Activated B cell treated with CpG ODN at 0.5 μM for 24 hours (primary cell): ENCODE measurements at places on chromosomes 1 and 21.

DNA sequence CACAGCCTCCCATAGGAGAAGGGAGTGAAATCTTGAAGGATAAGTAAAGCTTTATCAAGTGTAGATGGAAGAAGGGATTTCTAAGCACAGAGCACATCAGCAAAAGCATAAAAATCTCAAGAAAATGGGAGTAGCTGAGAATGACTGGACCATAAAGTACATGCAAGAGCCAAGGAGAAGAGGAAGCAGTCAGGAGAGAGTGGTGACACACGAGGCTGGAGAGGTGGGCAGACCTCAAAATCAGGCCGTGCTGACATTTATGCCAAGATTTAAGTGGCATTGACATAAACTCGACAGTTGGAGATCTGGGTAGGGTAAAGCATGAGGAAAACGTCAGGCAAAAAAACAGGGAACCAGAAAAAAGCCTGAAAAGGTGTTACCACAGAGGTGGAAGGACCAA, 62.3 kb downstream of the GFI1 start:
- no peaks in the 10 kb centered on the region for H3K36me3 ChIP-seq
- no peaks in the 10 kb centered on the region for H3K4me1 ChIP-seq
- H3K4me3 ChIP-seq = no peak overlapping the region
- H3K27me3 ChIP-seq = peaks cover 2% of the 10 kb centered on the region

DNA sequence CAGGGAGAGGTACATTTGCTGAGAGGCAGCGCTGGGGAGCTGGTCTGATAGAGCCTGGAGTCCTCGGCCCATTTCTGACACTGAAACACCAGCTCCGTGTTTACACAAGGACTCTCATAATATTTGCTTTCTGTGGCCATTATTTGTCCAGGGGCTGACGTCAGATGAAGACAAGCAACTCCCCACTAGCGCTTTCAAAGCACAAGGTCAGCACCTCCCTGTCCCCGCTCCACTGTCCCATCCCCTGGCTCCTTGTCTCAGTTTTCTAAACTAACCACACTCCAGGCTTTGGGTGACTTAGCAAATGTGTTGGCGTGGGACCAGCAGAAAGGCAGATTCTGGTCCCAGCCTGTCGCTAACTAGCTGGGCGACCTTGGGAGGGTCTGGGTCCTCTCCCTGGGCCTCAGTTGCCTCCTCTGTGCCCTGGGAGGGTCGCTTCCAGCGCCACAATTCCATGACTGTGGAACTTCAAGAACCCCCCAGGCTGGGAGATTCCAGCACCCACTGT, 37.4 kb upstream of the ZBTB40 start:
- H3K36me3 ChIP-seq = no peaks in the 10 kb centered on the region
- no peak overlapping the region for H3K27ac ChIP-seq
- H3K4me1 ChIP-seq = peaks cover 5% of the 10 kb centered on the region
- no peak for DNase-seq

DNA sequence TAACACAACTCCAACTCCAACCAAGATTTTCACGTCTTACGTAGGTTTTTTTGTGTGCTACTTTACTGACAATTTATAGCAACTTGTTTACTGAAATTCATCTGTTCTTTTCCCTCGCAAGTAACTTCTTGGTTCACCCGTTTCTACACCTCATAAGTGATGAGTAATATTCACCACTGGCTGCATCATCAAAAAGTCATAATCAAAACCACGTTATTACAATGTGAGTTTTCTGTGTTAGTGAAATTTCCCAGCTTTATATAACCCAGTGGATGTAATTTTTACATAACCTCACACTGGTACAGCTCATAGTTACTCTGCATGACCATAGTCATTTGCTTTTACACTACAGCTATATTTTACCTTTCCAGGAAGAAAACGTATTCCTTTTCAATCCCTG, 401.1 kb upstream of the LYPLAL1 start:
- no peaks in the 10 kb centered on the region for H3K36me3 ChIP-seq
- H3K27me3 ChIP-seq = no peaks in the 10 kb centered on the region
- H3K27ac ChIP-seq = no peak overlapping the region
- H3K4me1 ChIP-seq = no peaks in the 10 kb centered on the region
- DNase-seq = no peak

GRCh38 chr1:160826546-160826945, 30.6 kb downstream of the LY9 start:
- peak overlapping the region; percentile 63 for H3K27ac ChIP-seq
- H3K4me1 ChIP-seq = peaks cover 7% of the 10 kb centered on the region
- H3K27me3 ChIP-seq = no peaks in the 10 kb centered on the region
- peaks cover 83% of the 10 kb centered on the region for H3K36me3 ChIP-seq

- H3K36me3 ChIP-seq = no peaks in the 10 kb centered on the region
- H3K27me3 ChIP-seq = no peaks in the 10 kb centered on the region
- DNase-seq = no peak
- no peak overlapping the region for H3K4me3 ChIP-seq
- H3K4me1 ChIP-seq = no peaks in the 10 kb centered on the region
Observed at GRCh38 chr21:15408089-15408488, 321.7 kb upstream of the USP25 start.

- DNase-seq = no peak
- no peak overlapping the region for H3K27ac ChIP-seq
- peaks cover 2% of the 10 kb centered on the region for H3K4me1 ChIP-seq
- H3K36me3 ChIP-seq = peaks cover 54% of the 10 kb centered on the region
- H3K4me3 ChIP-seq = no peak overlapping the region
Observed at GRCh38 chr21:37507716-37508115, 141.1 kb downstream of the DYRK1A start.

DNA sequence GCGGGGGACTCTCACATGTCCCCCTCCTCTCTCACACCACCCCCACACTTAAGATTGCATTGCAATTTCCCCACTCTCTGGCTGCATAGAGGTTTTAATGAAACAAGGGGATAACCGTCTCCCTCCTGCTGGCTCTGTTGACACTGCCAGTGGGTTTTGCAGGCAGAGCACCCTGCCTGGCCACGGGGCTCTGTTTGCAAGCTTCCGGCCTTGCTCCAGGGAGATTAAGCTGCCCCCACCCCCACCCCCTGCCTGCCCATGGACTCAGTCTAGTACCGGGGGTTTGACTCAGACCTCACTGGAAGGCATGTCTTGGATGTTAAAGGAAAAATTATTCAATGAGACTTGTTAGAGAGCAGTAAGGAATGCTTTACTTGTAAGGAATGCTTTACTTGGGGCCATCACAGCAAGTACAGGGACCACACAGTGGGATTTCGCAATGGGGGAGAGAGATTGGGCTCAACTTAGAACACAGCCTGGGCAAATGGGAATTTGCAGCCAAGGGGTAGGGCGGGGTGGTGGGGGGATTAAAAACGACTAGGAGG, 101.0 kb downstream of the AJAP1 start:
- no peaks in the 10 kb centered on the region for H3K27me3 ChIP-seq
- no peaks in the 10 kb centered on the region for H3K4me1 ChIP-seq
- DNase-seq = no peak
- no peaks in the 10 kb centered on the region for H3K36me3 ChIP-seq
- no peak overlapping the region for H3K4me3 ChIP-seq

DNA sequence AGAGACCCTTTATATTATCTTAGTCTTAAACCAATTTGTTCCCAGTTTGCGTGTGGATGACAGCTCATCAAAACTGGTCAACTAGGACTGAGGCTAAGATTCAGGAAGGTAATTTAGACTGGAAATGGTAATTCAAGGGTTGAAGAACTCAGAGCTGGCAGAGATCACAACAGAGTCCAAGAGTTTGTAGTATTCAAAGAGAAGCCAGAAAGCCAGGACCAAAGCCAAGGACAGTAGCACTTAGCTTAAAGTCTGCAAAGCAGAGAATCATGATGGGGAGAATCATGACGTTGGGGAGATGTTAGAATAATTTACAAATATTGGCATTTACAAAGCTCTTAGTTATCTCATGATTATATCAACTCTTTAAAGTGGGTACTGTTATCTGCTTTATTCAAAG, 32.6 kb downstream of the RNF11 start:
- H3K36me3 ChIP-seq = peaks cover 29% of the 10 kb centered on the region
- H3K27ac ChIP-seq = peak overlapping the region; percentile 79
- peaks cover 36% of the 10 kb centered on the region for H3K4me1 ChIP-seq
- no peak for DNase-seq
- H3K4me3 ChIP-seq = peak overlapping the region; percentile 42
- no peaks in the 10 kb centered on the region for H3K27me3 ChIP-seq

- no peak overlapping the region for H3K4me3 ChIP-seq
- no peaks in the 10 kb centered on the region for H3K4me1 ChIP-seq
- no peak for DNase-seq
- H3K27ac ChIP-seq = no peak overlapping the region
- H3K36me3 ChIP-seq = no peaks in the 10 kb centered on the region
Observed at GRCh38 chr1:65317866-65318653, 8.7 kb downstream of the DNAJC6 start.

GRCh38 chr1:20610970-20611369, 22.1 kb downstream of the CDA start:
- H3K4me1 ChIP-seq = no peaks in the 10 kb centered on the region
- no peak for DNase-seq
- H3K27me3 ChIP-seq = peaks cover 7% of the 10 kb centered on the region

DNA sequence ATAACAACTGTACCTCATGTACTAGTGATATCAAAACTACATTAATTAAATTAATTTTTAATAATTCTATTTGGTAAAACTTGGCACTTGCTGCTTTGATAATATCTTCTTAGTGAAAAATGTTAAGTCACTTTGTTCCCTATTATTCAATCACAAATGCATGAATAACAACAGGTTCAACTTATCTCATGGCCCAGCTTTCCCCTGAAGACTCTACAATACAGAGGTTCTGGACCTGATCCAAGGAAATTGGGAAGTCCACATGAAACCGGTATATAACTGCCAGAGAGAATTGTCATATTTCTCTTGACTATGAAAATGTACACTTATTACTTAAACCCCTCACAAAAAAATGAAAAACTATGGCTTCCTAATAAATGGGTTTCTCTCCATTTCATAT, 33.9 kb upstream of the PTPRC start:
- no peaks in the 10 kb centered on the region for H3K27me3 ChIP-seq
- H3K4me1 ChIP-seq = peaks cover 59% of the 10 kb centered on the region
- DNase-seq = no peak
- H3K27ac ChIP-seq = no peak overlapping the region

GRCh38 chr21:45517249-45518065, 24.8 kb downstream of the SLC19A1 start:
- DNase-seq = no peak
- H3K36me3 ChIP-seq = peaks cover 61% of the 10 kb centered on the region
- H3K4me3 ChIP-seq = no peak overlapping the region
- H3K27me3 ChIP-seq = no peaks in the 10 kb centered on the region

- DNase-seq = no peak
- H3K27ac ChIP-seq = no peak overlapping the region
- H3K36me3 ChIP-seq = no peaks in the 10 kb centered on the region
- H3K4me3 ChIP-seq = no peak overlapping the region
- no peaks in the 10 kb centered on the region for H3K4me1 ChIP-seq
Observed at GRCh38 chr1:30450818-30451233, 272.6 kb downstream of the MATN1 start.

GRCh38 chr1:245195398-245195797, 40.6 kb downstream of the KIF26B start:
- no peak overlapping the region for H3K27ac ChIP-seq
- H3K36me3 ChIP-seq = no peaks in the 10 kb centered on the region
- H3K27me3 ChIP-seq = peaks cover 21% of the 10 kb centered on the region
- no peaks in the 10 kb centered on the region for H3K4me1 ChIP-seq

DNA sequence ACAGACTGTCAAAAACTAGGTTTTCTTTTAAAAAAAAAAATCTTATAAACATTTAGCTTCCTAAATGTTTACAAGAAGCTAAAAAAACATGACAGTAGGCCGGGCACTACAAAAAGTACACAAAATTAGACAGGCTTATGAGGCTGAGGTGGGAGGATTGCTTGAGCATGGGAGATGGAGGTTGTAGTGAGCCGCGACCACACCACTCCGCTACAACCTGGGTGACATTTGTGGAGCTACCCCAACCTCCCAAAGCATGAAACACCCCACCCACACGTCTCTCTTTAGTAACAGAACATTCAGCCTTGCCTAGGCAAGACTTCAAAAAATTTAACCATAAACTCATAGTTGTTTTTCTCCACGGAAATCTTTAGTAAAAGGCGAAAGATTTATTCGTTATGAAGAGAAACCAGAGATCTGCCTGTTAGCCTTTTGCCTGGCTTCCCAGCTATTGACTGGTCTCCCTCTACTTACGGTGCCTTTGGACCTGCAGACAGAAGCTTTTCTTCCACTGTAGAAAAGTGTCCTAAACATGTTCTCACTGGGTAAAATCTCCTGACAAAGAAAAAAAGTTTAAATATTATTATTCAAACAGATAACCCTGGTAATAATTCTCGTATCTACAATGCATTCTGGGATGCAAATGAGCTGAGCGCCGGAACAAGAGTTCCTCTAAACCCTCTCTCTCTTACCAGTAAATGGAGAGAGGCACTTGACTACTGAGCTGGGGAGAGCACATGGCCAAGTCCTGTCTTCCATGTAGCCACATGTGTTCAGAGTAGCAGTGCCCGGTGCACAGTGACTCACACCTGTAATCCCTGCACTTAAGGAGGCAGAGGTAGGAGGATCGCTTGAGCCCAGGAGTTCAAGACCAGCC, 9.2 kb downstream of the RNU5D-1 start:
- no peaks in the 10 kb centered on the region for H3K36me3 ChIP-seq
- H3K4me1 ChIP-seq = peaks cover 76% of the 10 kb centered on the region
- H3K27ac ChIP-seq = peak overlapping the region; percentile 99
- peak; percentile 61 for DNase-seq

DNA sequence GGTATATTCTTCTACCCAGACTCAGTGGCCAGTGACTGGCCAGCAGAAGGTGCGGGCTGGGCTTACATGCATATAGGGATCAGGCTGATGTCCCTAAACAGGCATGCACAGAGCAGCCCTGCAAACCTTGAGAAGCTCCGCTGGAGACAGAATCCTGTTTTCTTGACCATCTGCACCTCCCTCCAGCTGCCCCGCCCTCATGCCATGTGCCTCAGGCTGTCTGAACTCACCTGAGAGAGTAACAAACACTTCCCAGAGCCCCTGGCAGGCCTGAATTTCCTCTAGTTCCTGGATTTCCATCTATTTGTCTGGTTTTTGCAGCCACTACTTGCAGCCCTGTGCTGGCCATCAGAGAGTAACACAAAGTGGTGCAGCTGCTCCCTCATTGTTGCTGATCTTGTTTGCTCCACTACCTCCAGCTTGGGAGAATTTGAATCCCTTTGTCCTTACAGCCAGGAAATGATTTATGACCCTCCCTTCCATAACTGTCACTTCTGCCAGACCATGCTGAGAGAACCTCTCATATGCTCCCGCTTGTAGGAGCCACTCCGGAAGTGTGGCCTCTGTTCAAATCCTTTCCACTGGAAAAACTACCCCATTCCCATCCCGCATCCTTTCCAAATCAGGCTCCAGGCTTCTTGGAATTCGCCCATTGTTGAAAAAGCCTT, 113.6 kb downstream of the NMNAT2 start:
- DNase-seq = no peak
- H3K4me3 ChIP-seq = no peak overlapping the region
- no peaks in the 10 kb centered on the region for H3K36me3 ChIP-seq
- H3K27me3 ChIP-seq = peaks cover 3% of the 10 kb centered on the region
- peaks cover 11% of the 10 kb centered on the region for H3K4me1 ChIP-seq

- no peaks in the 10 kb centered on the region for H3K36me3 ChIP-seq
- H3K27me3 ChIP-seq = no peaks in the 10 kb centered on the region
- peaks cover 17% of the 10 kb centered on the region for H3K4me1 ChIP-seq
Observed at GRCh38 chr1:33078030-33078591, 2.8 kb upstream of the AZIN2 start.
